Cerebellar cortex (tissue), 1 donor: ENCODE measurements at places on chromosomes 4 and X.

GRCh38 chrX:102712981-102713625 lies 855 bp downstream of the GPRASP2 start:
- peak; percentile 80 for DNase-seq

DNA sequence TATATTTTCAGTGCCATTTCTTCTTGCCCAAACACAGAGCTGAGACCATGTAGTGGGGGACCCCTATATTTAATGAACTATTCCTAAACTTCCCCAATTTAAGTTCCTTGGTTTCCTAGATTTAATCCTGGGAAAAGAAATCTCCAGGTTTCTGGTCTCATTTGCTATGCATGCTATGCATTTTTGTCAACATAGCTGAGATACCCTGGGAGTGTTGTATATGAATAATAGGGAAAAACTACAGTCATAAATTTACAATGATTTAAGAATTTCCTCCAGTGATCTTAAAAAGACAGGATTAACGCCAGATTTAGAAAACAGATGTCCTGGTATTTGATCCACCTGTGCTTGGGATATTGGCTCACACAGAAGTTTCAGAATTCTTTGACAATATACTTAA lies 136.8 kb upstream of the RAPGEF2 start:
- DNase-seq, result no peak

DNA sequence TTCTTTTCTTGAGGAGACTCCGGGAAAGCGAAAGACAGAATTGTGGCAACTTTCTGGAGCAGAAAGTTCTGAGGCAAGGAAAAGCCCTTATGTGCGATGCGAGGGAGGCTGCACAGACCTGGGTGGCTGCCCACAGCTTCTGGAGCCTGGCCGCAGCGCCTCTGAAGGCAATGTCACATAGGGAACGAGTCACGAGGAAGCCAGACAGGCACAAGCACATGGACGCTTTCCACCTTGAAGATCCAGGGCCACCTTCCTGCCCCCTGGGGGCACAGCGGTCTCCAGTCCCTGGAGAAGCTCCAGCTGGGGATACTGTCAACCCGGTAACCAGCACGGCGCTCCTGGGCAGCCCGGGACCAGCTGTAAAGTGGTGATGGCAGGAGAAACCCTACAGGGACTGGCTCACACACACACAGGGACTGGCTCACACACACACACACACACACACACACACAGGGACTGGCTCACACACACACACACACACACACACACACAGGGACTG lies 69.8 kb downstream of the MTNR1A start:
- DNase-seq, result peak; percentile 70

GRCh38 chr4:176207839-176208238 lies 12.5 kb upstream of the SPATA4 start:
- DNase-seq, result no peak

GRCh38 chrX:129522184-129523078 lies 859 bp downstream of the SMARCA1 start:
- peak; percentile 61 for DNase-seq

DNA sequence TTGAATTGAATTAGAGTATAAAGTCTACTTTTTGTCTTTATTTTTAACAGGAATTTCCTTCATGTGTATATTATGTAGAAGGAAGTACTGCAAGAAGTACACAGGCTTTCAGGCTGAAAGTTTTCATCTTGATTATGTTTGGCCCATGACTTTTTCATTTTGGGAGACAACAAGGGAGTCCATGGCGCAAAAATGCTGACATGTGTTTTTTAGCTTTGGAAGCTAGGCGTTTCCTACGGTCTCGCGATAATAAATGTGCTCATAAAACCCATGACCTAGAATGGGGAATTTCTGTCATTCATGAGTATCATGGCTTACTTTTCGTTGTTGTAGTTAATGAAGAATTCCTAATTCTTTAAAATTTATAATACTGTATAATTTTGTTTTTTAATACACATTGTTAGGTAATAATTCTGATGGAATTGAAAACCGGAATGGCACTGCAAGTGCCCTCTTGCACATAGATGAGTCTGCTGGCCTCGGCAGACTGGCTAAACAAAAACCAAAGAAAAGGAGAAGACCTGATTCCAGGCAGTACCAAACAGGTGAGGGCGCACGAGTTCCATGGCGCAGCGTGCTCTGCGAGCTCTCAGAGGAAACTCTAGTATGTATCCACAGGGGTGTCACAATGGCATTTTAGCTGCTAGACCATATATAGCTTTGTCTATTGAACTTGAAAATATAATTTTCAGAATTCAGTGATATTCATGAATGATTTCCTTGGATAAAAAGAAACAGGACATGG lies 59.1 kb downstream of the ZFX start:
- no peak for DNase-seq

DNA sequence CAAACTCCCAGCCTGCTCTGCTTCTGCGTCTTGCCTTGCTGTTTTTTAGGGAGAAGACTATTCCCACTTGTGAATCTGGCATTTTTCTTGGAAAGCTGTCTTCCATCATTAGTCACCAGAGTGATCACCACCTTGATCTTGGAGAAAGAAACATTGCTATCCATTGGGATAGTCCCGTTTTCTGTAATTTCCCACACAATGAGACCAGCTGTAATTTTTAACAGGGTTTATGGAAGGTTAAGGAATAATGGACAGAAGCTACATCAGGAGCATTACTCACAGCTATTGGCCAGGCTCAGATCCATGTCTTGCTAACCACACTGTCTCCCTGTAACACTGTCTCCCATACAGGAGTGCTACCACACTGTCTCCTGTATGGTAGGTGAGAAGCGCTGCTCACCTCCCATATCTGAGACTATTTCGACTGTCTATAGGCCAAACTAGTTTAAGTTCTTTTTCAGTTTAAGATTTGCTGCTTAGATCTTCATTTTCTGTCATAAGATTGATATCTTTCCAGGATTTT lies 523.0 kb downstream of the SPRY1 start:
- no peak for DNase-seq

- DNase-seq, result no peak
Observed at GRCh38 chr4:167171928-167172327, 62.4 kb downstream of the SPOCK3 start.

DNA sequence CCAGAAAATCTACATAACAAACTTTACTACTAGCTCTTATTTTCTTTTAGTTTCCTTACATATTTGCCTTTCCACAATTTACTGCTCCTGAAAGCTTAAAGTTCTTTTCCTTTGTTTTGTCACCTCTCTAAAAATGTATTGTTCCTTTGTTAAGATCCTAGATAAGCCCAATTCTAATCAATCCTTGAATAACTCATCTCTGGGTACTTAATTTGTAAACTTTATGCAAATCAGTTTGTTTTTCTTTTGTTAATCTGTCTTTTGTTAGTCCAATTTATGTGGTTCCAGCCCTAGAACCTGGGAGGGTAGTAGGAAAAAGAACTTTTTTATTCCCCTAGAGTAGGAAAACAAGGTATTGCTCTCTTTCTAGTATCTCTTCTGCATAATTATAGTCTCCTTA lies 444.7 kb downstream of the PCDH10 start:
- DNase-seq, result no peak

- peak; percentile 34 for DNase-seq
Observed at GRCh38 chr4:55409468-55410171, 13.9 kb downstream of the TMEM165 start.

DNA sequence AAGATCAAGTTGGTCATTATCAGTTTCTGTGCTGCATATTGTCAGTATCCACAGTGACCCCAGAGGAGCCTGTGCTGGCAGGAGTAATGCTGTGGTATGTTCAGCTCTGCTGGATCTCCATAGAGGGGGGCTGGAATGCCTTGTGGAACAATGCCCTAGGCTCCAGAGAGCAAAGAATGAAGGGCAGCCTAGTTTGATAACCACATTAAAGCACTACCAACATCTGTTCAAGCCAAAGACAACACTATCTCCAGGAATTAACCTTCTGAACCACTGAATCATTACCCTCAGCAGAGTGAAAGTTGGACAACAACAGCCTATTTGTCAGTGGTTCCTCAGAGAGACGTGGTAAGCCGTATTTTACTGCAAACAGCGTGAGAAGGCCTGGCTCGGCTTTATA lies 192.3 kb upstream of the CXorf66 start:
- no peak for DNase-seq

- DNase-seq, result peak; percentile 37
Observed at GRCh38 chr4:52507774-52508173, 151.3 kb downstream of the USP46 start.

GRCh38 chr4:25799522-25799921 lies 63.3 kb downstream of the SEL1L3 start:
- DNase-seq, result peak; percentile 56

- DNase-seq, result no peak
Observed at GRCh38 chr4:20443015-20443805, 191.5 kb downstream of the SLIT2 start.

DNA sequence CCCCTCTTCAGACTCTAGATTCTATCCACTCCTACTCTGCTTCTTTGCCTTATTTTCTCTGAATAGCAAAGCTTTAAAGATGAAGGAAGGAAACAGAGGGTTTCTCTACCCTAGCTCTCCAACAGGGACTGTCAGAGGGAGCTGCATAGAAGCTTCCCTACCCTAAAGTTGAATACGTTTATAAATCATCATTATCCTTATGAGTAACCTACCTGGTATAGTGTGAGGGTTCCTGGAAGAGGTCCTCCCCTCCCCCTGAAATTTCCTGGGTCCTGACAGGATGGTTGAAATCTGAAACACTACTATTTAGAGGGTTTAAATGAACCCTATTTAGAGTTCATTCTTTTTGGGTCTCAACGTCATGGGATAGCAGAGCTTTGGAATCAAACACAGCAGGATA lies 187.0 kb upstream of the RBPJ start:
- DNase-seq, result no peak

DNA sequence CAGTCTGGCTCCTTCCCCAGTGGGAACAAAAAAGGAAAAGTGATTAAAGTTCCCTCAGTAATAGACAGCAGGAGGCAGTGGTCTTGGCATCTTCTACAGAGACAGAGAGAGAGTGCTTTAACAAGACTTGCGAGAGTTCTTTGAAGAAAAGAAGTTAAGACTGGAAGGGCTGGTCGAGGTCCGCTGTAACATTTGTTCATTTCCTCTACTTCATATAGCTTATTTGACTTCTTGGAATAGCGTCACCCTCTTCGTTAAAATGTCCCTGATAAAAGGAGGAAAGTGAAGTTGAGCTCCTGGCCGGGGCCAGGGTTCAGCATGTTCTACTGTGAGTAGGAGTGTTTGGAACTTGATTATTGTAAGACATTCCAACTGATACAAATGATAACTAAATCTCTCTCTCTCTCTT lies 179.8 kb downstream of the SLIT2 start:
- no peak for DNase-seq

GRCh38 chr4:52640808-52641565 lies 18.1 kb downstream of the USP46 start:
- peak; percentile 27 for DNase-seq

- no peak for DNase-seq
Observed at GRCh38 chr4:176875446-176875930, 82.8 kb upstream of the VEGFC start.

DNA sequence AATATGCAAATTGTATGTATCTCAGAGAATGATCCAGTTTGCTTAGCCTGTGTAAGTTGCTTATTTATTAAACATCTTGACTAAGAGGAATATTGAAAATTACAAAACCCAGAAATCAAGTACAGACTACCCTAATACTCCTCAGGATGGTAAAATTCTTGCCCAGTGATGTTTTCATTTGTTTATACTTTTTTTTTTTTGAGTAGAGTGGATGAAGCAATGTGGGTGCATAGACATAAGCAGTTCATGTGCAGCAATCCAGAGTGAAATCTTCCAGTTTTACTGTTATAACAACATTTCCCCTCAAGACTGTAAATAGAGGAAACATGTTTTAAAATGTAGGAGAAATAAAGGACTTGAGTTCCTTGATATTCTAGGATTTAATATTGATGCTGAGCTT lies 4.7 kb downstream of the GLRB start:
- DNase-seq, result no peak

DNA sequence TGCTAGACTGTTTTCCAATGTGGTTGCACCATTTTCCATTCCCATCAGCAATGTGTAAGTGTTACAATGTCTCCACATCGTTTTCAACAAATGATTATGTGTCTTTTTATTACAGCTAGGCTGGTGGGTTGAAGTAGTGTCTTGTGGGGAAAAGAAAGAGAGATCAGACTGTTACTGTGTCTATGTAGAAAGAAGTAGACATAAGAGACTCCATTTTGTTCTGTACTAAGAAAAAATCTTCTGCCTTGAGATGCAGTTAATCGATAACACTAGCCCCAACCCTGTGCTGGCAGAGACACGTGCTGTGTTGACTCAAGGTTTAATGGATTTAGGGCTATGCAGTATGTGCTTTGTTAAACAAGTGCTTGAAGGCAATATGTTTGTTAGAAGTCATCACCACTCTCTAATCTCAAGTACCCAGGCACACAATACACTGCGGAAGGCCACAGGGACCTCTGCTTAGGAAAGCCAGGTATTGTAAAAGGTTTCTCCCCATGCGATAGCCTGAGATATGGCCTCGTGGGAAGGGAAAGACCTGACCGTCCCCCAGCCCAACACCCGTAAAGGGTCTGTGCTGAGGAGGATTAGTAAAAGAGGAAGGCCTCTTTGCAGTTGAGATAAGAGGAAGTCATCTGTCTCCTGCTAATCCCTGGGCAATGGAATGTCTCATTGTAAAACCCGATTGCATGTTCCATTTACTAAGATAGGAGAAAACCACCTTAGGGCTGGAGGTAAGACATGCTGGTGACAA lies 23.0 kb upstream of the UGT2B15 start:
- DNase-seq, result no peak

GRCh38 chr4:188016754-188017153 lies 21.2 kb downstream of the ZFP42 start:
- DNase-seq, result no peak

DNA sequence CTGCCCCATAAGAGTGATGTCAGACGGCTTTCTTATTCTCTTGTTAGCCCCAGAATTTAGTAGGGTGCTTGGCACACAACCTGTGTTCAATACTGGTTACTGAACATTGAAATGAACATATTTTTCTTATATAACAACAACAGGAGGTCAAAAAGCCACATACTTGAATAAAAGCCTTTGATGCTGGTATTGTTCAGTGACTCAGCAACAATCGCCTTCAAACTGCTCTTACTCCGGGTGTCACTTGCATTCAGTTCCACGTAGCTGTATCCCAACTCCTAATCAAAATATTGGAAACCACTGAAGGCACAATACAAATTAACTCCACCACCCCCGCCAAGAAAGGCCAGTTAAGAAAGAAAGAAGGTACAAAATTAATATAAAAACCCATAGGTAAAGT lies 61.5 kb downstream of the RFC1 start:
- DNase-seq, result no peak
